ENCODE measurements at places on chromosomes 3 and 15.
A peak's percentile ranks its signal among the peaks of the same experiment; 100 is the strongest.

- no peak for DNase-seq
These were observed 6.3 kb downstream of the ATP13A4 start for GRCh38 chr3:193548406-193548805.

DNA sequence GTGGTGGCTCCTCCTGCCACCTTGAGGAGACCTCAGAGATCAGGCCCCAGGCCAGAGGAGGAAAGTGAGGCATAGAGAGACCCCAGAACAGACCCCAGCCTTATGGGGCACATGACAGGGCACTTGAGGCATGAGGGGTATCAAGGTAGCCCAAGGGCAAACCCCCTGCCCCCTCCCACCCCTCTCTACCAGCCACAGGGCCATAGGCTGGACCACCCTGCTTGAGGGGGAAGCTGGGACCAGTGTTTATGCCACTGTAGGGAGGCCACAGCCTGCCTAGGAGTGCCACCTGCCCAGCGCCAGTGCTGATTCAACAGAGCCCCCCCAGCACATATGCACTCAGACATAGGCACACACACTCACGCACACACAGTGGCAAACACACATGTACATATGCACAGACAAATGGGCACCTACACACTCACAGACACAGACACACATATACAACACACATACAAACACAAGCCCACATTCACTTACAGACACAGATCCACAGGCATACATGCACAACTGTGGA, 10.3 kb downstream of the MYL3 start:
- no peak for DNase-seq

- DNase-seq = no peak
These were observed 16.1 kb downstream of the ZNF106 start for GRCh38 chr15:42474827-42475226.

DNA sequence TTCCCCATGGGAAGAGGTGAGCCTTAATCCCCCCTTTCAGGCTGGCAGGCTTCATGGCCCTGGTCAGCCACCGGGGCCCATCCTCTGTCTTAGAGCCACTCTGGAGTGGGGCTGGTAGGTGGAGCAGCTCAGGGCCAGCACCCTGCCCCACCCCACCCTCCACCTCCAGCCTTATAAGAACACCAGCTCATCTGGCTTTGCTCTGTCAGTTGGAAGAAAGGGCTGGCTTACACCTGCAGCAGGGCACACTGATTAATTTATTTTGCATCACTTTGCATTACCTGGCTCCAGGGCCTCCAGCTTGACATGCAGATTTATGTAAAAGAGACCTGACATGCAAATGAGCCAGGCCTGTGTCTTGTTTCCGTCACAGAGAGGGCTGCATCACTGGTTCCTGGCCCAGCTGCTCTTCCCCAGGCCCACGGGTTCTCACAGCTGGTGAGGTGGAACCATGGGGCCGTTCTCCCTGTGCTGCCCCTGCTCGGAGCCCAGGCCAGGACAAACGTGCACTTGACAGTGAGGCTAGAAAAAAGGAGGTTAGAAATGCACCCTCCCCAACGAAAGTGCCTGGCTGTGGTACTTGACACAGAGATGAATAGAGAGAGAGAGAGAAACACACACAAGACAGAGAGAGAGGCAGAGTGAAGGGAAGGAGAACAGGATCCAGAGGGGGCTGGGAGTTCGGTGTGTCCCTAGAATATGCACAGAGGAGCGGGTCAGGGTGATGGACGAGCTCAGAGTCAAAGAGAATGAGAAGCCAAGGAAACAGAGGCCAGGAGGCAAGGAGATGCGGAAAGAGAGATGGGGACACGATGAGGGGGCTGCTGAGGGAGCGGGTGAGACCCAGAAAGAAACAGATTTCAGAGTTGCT, 44.5 kb upstream of the MAGEF1 start:
- DNase-seq = no peak

DNA sequence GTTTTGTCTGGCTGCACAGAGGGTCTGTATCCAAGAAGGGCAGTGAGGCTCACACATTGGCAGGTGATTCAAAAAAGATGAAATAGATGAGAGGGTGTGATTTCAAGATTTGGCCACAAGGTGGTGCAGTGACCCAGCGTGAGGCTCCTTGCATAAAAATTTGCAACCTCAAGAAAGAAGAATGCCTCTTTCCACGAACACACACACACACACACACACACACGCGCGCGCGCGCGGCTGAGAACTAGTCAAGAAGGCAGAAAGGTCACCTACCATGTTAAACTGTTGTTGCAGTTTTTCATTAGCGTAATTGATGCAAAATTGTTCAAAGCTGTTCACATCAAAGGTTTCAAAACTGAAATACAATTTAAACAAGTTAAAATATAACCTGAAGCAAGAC, 39.2 kb downstream of the MYO5C start:
- peak; percentile 76 for DNase-seq

DNA sequence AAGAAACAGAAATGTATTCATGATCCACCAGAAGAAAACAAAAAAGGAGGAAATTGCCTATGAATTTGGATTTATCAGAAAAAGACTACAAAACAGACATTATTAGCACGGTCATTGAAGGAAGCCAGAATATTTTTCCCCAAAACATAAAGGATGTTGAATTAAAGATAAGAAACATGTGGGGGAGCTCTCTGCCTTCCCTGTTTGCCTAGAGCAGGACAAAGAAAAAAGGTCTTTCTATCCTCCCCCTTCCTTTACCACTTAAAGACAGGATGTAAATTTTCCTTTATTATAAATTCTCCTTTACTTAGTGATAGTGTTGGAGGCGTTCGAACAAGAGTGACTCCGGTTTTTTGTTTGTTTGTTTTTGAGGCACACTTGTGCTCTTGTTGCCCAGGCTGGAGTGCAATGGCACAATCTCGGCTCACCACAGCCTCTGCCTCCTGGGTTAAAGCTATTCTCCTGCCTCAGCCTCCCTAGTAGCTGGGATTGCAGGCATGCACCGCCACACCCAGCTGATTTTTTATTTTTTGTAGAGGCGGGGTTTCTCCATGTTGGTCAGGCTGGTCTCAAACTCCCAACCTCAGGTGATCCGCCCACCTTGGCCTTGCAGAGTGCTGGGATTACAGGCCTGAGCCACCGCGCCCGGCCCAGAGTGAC, 14.9 kb upstream of the RPN1 start:
- no peak for DNase-seq

GRCh38 chr3:125200731-125201139, 11.8 kb downstream of the SLC12A8 start:
- DNase-seq = no peak
